Fibroblast of skin of right biceps (primary cell): ENCODE measurements at places on chromosomes 4 and X.
A peak's percentile ranks its signal among the peaks of the same experiment; 100 is the strongest.

DNA sequence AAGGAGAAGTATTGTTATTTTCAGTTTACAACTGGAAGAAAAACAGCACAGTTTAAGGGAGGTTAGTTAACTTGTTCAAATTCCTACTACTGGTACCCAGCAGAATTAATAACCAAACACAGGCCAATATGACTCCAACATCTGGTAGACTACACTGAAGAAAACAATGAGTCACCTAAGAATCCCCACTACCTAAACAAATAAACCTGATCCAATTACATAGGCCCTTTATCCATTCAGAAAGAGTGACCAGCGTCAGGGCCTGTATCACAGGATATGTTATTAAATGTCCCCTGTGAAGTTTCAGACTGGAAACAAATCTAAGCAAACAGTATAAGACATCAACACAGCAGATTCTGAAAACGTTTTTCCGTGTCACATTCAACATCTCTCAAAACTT lies 492.5 kb upstream of the INTU start:
- DNase-seq, result peak; percentile 24

DNA sequence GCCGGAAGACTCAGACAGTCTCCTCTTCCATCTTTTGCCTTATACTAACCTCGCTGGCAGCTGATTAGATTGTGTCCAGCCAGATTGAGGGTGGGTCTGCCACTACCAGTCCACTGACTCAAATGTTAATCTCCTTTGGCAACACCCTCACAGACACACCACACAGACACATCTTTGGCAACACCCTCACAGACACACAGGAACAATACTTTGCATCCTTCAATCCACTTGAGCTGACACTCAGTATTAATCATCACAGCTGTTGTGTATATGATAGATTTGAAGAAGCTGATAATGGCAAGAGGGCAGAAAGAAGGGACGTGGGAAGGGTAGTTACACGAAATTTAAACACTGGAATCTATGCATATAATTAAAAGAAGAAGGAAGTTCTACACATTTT lies 139.5 kb downstream of the ANKRD50 start:
- no peak for DNase-seq

DNA sequence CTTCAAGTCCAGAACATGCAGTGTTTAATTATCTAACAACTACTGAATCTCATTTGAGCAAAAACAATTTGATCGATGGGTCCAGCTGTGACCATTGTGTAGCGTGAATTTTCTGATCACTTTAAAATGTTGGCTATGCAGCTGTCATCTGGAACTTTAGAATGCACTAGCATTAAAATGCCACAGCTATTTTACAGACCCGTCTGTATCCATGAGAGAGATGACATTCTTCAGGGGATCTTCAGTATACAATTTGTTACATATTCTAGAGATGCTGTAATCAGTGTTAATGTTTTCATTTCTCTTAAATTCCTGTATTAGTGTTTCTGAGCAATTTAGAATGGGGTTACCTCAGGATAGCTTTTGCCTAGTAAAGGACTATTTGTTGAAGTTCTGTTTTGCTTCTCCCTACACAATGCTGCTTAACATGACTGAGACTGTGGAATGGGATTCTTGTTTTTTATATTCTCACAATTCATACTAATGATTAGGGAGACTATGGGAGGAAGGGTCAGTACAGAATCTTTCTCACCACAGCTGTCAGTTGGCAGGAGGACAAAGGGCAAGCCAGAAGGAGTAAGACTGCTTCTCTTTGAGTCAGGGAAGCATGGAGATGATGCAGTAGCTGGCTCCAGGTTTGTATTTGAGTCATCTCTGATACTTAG lies 13.2 kb upstream of the CTSO start:
- peak; percentile 56 for DNase-seq

- no peak for DNase-seq
Measured at GRCh38 chr4:122771724-122772123, 39.2 kb downstream of the BBS12 start.

DNA sequence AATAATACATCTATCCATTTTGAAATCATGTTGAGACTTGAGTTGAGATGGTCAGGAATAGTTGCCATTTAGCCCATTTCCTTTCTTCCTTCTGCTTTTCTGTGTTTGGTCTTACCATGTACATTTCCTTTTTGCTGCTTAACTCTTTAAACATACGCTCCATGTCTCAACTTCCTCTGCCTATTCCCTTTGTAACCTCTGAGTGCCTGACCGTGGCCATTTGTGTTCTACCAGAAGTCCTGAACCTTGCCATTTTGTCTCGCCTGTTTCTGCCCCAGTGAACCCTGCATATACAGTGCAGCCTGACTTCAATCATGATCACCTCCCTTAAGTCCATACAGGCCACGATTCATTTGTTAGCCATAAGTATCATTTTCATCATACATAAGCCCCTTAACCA lies 169.0 kb downstream of the RAPGEF2 start:
- DNase-seq, result no peak

- DNase-seq, result no peak
Measured at GRCh38 chrX:42220666-42221065, 297.3 kb upstream of the CASK start.

GRCh38 chr4:155962767-155963166 lies 9.1 kb upstream of the CTSO start:
- DNase-seq, result no peak

DNA sequence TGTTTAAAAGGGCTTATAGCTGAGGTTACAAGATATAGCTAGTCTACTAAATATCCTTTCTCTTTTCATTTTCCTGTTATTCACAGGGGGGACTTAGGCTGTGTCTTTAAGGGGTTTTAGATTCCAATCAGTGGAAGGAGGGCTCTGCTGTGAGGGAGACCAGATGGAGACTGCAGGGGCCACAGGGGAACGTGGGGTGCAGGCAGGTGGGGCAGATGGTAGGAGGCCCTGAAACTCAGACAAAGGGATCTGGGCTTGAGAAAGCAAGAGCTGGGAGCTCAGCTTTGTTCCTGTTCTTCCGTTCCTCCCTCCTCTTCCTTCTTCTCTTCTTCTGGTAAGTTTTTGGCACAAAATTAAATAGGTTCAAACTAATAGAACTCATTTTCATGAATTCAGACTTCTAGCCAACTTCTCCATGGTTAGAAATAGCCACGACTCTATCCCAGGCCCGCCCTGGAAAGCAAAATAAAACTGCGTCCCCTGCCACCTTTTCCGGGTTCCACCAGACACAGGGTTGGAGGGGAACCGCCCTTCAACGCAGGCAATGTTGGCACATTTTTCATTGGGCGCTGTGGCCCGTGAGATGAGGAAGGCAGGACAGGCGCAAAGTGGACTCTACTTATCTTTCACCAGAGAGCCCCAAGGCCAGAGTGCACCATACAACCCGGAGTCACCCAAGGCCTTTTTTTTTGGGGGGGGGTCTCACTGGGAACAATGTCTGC lies 3.5 kb upstream of the TMSB4X start:
- DNase-seq, result no peak

DNA sequence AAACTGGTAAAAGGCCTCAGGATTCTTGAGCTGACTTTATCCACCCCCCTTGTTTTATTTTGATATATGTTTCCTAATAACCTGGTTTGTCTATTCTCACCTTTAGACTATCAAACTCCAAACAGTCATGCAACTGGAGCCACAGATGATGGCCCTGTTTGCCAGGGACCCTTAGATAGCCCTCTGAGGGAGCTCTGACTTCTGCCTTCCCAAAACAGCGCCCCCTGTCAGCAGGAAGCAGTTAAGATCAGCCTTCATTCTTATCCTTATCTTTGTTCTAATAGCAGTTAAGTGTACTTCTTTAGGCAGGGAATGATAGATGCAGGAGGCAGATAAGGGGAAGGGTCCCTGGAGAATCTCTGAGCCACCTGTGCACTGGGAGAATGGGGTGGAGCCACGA lies 27.5 kb upstream of the CXCL13 start:
- DNase-seq, result no peak
